ENCODE measurements at places on chromosomes 12 and 14.

- DNase-seq = no peak
Measured at GRCh38 chr12:131430158-131430742, 280.6 kb upstream of the SFSWAP start.

DNA sequence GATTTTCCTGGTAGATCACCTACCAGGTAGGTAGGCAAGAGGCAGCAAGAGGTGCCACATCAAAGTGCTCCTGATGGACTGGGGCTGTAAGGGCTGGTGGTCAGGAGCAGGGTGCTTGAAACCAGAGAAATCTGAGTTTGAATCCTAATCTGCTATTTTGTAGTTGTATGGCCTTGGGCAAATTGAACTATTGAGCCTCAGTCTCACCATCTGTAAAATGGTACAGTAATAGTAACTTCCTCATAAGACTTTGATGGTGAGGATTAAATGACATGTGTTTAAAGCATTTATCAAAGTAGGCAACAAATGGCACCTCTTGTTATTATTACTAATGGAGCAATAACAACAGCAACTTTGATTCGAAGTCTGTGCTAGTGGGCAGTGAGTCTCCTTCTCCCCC lies 32.0 kb downstream of the JDP2 start:
- DNase-seq = no peak

DNA sequence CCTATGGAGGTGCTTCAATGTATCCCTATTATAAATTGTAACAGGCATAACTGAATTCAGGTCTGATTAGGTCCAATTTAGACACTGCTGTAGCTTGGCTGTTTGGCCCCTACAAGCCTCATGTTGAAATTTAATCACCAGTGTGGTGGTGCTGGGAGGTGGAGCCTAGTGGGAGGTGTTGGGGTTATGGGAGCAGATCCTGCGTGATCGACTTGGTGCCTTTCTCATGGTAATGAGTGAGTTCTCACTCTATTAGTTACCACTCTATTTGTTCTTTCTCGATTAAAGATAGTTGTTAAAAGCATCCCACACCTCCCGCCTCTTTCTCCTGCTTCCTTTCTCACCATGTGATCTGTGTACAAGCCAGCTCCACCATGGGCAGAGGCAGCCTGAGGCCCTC lies 122.1 kb downstream of the FOXA1 start:
- no peak for DNase-seq

GRCh38 chr12:79897617-79898016 lies 37.3 kb downstream of the PPP1R12A start:
- DNase-seq = no peak

DNA sequence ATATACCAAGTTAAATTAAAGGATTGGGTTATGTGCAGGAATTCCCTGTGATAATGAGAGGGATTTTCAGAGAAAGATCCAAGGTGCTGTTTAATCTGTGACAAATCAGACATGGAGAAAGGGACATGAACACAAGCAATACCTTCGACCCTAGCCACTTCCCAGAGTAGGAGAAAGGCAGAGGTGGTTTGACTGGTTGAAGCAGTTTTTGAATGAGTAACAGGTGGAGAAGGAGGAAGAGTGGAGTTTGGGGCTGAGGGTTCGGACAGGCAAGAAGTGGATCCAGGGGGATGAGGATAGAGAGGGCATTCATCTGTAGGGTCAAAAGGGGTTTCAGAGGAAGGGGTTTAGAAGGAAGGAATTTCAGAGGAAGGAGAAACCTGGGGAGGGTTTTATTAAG lies 27.4 kb upstream of the A2M start:
- DNase-seq = no peak

GRCh38 chr14:22837114-22837749 lies 847 bp downstream of the MMP14 start:
- peak; percentile 43 for DNase-seq

DNA sequence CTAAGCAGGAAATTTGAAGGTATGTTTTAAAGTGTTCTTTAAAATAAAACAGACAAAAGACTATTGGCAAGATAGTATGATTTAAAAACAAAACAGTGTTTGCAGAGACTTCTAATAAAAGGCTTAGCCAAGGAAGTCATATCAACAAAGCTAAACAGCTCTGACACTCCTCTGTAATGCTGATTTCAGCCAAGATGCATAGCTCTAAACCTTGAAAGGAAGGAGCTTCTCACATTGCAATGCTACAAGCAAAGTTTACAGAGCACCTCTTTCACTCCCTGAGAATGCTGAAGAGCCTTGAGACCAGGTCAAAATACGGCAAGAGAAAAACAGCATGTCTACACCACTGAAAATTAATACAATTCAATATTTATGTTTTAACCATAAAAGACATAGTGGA lies 51.8 kb downstream of the PARP11 start:
- no peak for DNase-seq

GRCh38 chr14:75313294-75313693 lies 34.7 kb downstream of the FOS start:
- DNase-seq = no peak

DNA sequence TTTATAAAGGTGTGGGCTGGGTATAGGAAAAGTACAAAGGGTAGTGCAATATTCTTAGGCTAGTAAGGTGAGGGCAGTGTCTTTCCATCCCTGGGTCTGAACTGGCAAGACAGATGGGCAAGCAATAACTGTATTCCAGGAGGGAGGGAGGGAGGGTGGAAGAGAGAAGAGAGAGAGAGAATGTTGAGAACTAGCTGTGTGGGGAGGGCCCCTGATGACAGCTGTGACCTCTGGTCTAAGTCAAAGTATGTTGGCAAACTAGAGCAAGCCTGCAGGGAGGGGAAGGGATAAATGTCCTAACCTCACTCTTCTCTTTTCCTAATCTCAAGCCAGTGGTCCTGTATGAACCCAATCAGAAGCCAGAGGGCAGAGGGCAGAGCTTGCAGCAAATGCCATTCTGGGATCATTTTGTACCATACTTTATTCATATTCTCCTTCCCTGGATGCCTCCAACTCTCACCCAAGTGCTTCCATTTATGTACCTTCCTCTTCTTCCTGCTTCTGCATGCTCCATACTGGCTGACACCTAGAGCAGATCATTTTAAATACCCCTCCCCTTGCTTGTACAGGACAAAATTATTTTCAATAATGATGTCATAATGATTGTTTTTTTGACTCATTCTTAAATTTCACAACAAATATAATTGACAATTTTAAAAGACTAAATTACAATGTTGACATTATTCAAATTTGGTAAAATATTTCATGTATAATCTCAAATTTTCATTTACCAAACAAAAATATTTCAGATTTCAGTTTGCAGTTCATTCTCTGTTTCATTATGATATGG lies 75.9 kb downstream of the AKAP6 start:
- DNase-seq = no peak

GRCh38 chr14:93535537-93535936 lies 104.8 kb downstream of the UNC79 start:
- DNase-seq = no peak

DNA sequence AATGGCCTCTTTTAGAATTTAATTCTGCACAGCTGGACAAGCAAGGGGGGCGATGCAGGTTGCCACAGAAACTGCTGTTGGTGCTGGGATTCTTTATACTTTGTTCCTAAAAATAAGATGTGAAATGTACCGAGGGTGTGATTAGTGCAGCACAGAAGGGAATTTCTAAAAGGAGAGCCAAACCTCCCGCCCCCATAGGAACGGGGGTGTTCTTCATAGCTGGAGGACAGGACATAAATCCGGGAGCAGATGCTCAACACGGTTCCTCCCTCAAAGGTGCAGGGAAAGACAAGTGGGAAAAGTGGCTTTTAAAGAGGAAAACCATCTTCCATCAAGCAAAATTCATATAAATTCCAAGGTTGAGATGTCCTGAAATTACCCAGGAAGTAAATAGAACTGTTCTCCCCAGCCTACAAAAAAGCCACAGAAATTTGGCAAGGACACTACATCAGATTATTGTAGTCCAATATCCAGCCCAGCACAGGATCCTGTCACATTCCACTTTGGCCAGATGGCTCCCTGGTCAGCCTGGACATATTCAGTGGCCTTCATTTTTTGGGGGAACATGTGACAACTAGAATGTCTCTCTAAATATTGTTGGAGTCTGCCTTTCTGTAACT lies 51.4 kb upstream of the TMX1 start:
- no peak for DNase-seq

GRCh38 chr14:93731753-93732152 lies 56.5 kb downstream of the PRIMA1 start:
- no peak for DNase-seq

GRCh38 chr12:49873361-49873934 lies 30.3 kb downstream of the FAIM2 start:
- DNase-seq = no peak

- DNase-seq = no peak
Measured at GRCh38 chr12:64889434-64890216, 65.2 kb downstream of the TBC1D30 start.

GRCh38 chr12:40614923-40615322 lies 77.3 kb upstream of the CNTN1 start:
- DNase-seq = no peak

- no peak for DNase-seq
Measured at GRCh38 chr14:99522934-99523703, 41.9 kb downstream of the CCNK start.

DNA sequence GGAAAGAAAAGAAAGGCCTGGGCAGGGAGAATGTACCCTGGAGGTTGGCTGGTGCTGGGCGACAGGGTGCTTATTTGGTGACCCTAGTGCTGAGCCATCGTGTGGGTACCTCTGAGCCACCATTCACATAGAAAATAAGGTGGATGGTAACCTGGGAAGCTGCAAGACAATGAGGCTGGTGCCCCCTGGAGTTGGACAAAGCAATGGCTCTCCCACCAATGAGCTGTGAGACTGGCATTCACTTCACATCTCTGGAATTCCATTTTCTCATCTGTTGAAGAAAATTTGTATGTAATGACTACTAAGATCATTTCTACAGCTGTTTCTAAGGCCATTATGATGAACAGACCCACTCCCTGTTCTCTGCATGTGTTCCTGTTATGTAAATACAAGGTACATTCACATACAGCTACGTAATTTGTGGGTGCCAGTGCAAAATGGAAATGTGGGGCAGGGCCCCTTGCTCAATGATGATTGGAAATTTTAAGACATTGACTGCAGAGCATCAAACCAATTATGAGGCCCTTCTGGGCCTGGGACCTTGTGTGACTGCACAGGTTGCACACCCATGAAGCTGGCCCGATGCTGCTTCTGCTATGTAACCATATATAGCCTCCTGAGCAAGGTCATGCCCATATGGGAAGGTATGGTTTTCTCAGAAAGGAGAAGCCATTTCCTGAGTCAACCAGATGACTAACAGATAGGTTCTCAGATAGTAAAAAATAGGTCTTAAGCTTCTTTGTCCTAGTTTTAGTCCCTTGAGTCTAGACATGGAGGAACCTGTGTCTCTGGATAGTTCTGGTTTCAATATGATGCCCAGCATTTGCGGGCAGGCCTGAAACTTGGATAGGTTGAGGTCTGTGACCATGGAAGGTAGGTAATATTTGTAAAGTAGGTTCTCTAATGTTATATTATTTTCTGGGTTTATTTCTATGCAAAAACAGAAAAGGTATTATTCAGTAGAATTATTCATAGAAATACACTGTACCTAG lies 63.4 kb upstream of the IGF1 start:
- DNase-seq = no peak

GRCh38 chr12:5723711-5724252 lies 221.3 kb downstream of the ANO2 start:
- DNase-seq = no peak

DNA sequence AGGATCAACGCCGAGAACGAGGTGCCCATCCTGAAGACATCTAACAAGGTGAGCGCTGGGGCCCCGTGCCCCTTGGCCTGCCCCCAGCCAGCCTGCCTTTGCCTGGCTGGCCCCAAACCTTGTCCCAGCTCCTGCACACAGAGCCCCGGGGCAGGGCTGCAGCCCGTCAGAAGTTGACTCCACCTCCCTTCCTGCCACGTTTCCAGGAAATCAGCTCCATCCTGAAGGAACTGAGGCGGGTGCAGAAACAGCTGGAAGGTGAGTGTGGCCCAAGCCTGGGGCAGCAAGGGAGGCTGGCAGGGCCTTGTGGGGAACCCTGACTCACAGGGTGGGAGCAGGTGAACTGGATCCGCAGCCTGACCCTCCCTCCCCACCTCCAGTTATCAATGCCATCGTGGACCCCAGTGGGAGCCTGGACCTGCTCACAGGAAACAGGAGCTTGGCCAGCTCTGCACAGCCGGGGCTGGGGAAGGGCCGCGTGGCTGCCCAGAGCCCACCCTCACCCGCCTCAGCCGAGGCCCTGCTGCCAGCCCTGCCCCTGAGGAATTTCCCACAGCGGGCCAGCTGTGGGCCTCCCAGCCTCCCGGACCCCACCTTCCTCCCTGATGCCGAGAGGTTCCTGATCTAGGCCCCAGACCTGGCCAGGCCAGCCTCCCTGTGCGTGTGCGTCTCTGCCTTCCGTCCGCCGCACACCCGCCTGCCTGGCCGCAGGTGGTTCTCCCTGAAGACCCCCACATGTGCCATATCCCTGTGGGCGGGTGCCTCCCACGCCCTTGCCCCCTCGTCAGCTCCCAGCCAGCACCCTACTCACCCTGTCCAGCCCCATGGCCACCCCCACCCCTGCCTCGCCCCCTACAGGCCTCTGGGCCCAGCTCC lies 29.5 kb downstream of the CEP170B start:
- DNase-seq = no peak

DNA sequence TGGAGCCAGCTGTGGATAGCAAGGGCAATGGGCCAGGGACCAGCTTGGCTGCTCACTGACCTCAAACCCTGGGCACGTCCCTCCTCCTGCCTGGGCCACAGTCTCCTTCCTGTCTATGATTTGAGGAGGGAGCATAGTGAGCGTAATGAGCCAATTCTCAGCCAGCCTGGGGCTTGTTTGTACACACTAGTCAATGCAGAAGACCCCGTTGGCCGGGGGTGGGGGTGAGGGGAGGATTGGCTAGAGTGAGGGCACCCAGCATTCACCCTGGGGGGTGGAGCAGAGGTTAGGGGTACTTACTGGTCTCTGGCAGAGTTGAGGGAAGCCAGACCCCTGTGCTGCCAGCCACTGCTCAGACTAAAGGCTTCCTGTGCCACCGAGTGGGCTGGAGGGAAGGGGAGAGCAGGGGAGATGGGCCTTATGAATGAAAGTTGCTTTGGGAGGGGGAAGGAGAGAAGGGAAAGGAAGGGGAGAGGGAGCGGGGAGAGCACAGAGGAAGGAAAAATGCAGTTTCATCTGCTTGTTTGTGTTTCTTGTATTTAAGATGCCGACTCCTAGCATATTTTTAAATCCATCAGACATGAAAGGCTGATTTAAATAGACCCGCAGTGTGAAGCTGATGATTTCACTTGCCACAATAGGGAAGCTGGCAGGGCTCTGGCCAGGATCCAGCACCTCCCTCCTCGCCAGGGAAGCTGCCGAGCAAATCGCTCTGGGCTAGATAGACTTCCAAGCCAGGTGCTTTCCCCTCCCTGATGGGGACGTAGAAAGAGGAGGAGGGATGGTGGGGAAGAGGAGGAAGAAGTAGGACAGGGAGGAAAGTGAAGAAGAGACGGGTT lies 114.0 kb downstream of the PRMT8 start:
- no peak for DNase-seq

DNA sequence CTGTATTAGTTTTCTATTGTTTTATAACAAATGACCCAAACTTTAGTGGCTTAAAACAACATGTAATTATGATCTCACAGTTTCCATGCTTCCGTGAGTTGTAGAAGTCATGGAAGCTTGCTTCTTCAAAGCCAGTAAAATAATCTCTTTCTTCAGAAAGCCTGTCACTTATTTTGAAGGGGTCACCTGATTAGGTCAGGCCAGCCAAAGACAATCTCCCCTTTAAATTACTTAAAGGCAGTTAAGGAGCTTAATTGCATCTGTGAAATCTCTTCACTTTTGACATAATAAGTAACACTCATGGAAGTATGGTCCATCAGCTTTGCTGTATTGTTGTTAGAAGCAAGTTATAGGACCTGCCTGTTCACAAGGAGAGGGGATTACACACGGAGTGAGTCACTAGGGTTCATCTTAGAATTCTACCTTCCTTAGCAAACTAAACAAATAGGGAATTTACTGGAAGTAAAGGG lies 89.8 kb downstream of the FAR2 start:
- DNase-seq = no peak
